ENCODE measurements at places on chromosomes 5 and 9. TPM values are rescaled to one million over a fixed set of nuclear protein-coding genes. Genes with fewer than 3 reads are reported as not detected.

Gene PHF24
- 0.15 TPM for polyA plus RNA-seq

Gene DBH
- polyA plus RNA-seq = 2.3 TPM

GRCh38 chr5:83220331-83220730 is 143.0 kb downstream of the XRCC4 start:
- DNase-seq = no peak

GRCh38 chr5:119269061-119269944 is 86.5 kb upstream of the TNFAIP8 start:
- peak; percentile 18 for DNase-seq

Gene IFT74
- 50.1 TPM for polyA plus RNA-seq

DNA sequence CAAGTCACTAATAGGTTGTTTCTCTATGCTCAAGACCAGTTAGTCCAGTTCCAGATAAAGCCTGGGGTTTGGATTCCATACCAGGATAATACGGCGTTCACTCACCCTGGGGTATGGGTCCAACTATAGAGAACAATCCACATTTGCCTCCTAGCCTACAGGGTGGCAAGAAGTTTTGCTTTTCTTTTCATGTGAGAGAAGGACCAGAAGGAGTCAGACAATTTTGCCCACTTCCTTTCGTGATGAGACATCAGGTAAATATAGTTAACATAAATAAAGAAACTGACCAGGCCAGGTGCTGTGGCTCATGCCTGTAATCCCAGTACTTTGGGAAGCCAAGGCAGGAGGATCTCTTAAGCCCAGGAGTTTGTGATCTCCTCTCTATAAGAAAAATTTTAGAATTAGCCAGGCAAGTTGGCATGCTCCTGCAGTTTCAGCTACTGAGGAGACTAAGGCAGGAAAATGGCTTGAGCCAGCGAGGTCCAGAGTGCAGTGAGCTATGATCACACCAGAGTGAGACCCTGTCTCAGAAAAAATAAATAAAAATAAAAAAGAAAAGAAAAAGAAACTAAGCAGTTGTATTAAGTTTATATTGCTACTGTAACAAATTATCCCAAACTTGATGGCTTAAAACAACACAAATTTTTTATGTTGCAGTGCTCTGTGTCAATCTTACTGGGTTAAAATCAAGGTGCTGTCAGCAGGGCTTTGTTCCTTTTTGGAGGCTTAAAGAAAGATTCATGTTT is 7.5 kb upstream of the REEP5 start:
- no peak for DNase-seq

Gene ADAMTSL1
- polyA plus RNA-seq = 93.0 TPM

Gene TRAF1
- polyA plus RNA-seq = 4.4 TPM

DNA sequence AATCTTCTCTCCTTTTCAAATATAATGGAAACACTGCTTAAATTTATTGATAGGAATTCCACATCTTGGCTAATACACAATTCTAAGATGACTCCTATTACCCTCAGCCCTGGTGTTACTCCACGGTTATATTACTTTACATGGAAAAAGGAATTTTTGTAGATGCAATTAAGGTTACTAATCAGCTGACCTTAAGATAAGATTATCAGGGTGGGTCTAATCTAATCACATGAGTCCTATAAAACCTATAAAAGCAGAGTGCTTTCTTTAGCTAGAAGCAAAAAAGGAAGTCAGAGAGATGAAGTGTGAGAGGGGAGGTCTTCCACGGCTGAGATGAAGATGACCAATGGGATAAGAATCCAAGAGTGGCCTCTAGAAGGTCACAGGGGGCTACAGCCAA is 268.6 kb downstream of the PDE4D start:
- no peak for DNase-seq

DNA sequence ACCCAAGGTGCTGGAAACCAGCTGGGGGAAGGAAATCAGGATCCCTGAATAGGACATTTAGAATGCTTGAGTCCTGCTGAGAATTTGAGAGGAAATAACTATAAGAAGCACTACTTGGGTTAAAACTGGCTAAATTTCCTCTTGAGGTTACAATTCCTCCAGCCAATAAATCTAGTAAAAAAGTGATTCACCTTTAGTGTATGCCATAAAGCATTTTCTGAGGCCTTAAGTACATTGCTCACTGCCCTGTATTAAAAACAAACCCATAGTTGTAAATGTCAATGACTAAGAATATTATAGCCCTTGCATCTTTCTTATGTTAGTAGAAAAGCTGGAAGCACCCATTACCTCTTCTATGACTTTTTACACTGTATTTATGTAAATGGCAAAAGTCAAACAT is 634.7 kb upstream of the ARRDC3 start:
- no peak for DNase-seq

DNA sequence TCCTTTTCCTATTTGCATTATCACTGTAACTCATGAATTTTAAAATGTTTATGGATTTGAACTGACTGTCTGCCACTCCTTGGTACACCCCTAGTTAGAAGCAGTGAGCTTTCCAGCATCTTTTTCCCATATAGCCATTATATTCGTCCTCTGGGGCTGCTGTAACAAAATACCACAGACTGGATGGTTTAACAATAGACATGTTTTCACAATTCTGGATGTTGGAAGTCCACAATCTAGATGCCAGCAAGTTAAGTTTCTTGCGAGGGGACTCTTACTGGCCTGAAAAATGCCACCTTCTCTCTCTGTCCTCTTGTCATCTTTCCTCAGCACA is 530.0 kb downstream of the SEMA5A start:
- DNase-seq = no peak

Gene SPINK7
- 1.1 TPM for polyA plus RNA-seq

DNA sequence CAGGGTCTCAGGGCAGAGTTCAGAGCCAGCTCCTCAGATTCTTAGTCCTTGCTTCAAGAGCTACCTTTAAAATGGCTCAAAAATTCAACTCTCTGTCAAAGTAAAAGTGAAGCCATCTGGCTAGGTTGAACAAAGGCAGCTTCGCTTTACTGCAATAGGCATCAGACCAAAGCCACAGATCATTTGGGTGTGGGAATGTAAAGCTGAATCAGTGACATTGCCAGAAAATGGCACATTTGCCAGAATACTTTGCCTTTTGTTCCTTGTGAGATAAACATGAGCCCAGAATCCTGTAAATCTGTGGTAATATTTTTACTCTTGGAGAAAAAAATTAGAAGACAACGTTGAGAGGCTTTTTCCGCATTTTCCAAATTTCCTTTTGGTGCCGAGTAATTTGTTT is 210.5 kb downstream of the PALM2AKAP2 start:
- DNase-seq = no peak

DNA sequence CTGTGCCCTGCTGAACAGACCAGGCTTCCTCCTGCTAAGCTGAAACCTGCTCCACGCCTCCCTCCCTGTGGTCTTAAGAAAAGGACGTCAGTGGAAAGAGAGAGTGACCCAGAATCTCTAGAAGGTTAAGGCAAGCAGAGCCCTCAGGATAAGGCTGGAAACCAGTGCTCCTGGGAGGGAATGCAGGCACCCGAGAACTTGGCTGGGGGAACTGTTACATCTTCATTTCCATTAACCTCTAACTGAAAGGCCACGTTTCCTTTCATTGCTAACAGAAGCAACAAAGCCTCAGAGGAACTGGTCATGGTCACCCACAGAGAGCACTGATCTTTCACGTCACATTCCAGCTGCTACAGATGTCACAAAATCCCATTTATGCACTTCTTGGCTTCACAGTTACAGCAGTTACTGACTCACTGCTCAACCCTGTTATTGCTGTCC is 26.1 kb upstream of the AKNA start:
- DNase-seq = no peak

Gene FAM163B
- polyA plus RNA-seq = 0.42 TPM

DNA sequence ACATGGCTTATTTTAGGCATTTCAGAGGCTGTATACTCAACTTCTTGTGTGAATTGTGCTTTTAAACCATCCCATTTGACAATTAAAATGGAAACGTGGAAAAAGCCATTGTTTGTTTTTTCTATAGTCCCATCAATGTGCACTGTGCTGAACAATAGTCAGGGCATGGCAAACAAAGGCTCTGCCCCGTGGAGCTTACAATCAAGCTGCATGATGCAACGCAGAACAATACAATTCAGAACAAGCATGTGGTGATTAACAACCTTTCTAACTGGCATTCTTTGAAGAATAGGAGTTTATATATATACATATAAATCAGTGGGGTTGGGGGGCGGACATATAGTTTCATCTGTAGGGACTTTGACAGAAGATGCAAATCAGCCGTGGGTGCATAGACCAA is 2125.4 kb upstream of the WWC1 start:
- DNase-seq = no peak

GRCh38 chr5:59367791-59368394 is 525.6 kb downstream of the PDE4D start:
- DNase-seq = no peak

DNA sequence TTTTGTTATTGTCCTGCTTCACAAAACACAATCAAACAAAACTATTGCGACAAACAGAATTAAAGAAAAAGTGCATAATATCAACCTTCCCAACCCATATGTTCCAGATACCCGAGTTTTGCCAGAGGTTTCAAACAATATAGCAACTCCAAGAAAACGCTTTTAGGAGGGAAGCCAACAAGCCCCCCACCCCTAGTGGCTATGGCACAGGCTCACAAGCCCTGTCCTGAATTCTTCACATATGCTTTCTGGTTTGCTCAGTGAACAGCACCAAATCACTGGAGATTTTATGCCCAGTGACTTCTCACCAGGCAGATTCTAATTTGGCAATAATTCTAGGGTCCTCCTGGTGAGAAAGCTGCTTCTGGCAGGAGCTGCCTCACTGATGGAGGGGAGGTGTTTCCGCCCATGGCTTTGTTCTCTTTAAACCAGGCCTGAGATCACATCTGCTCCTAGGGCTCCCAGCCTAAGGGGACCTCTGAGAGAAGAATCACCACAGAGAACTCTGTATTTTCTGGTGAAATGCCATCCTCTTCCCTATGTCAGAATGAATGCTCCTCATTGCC is 1982.4 kb downstream of the EFNA5 start:
- no peak for DNase-seq

- no peak for DNase-seq
Observed at GRCh38 chr9:106897751-106898150, 34.8 kb downstream of the ZNF462 start.

DNA sequence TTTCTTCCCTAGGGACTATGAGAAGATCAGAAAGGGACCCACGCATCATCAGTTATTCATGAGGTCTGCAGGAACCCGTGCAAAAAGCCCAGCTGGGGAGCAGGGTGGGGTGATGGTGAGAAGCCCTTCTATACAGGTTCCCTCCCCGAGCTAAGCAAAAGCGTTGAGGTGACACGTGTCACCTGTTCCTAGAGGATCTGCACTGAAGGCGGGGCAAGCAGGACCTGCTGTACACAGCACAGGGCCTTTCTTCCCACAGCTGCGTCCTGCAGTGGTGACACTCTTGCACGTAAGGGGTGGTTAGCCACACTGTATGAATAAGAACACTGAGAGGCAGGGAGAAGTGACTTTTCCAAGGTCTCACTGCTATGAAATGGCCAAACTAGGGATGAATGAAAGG is 37.2 kb upstream of the SH3PXD2B start:
- DNase-seq = no peak

Gene DIMT1
- 43.9 TPM for polyA plus RNA-seq

GRCh38 chr9:37998881-37999587 is 70.0 kb downstream of the SHB start:
- no peak for DNase-seq

- DNase-seq = no peak
Observed at GRCh38 chr5:67047160-67047559, 149.4 kb downstream of the CD180 start.

GRCh38 chr5:143051244-143052058 is 281.3 kb downstream of the ARHGAP26 start:
- DNase-seq = peak; percentile 53

GRCh38 chr5:61333321-61333953 is 1.4 kb downstream of the ZSWIM6 start:
- DNase-seq = no peak

GRCh38 chr9:23826120-23826629 is at the start of gene ELAVL2:
ELAVL2 (minus strand) TSS chr9:23826240; CDS start chr9:23762234, 64,006 bp downstream.
- DNase-seq = peak; percentile 86

Gene MARCOL
- not detected for polyA plus RNA-seq

- DNase-seq = no peak
Observed at GRCh38 chr5:1669276-1670155, 130.1 kb downstream of the MRPL36 start.

Gene EGFLAM
- polyA plus RNA-seq = 21.1 TPM

DNA sequence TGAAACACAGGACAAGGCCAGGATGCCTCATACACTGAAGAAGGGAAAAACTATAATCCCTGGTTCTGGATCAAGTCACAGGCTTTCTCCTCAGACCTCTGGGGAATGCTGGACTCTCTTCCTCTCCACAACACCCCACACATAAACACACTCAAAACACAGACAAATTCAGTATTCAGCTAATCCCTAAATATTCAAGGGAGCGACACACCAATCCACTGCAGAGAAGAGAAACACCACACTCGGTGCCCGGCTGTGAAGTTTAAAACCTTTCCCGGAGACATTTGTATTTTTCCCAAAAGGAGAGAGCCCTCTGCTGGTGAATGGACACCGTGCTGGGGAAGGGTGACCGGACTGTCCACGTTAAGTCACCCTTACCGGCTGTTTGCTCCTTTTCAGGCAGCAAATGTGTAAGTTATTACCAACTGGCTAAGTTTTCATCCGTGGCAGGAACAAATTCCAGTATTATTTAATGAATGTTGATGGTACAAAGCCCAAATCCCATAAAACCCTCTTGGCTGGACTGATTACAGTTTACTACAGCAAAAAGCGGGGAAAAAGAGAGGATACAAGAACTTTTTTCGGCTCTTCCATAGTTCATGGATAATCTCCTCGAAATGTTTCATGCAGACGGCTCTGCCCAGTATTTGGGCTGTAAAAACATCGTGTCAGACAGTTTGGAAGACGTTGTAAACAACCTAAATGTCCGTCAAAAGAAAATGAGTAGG is 130.9 kb upstream of the SLC30A5 start:
- DNase-seq = peak; percentile 65

DNA sequence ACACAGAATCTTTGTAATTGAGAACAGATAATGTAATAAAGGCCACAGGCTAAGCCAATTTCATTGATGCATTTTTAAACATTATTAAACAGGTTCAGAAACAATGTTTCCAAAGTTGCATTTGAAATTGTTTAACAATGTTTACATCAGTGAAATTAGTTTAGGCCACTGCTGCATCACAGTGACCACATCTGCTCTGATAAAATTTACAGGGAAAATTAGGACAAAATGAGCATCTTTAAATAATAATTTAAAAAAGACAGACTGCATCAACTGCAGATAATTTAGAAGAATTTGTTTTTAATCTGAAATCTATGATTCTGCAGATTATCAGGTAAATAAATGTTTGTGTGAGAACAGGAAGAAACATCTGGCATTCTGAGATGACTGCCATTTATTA is 420.4 kb downstream of the BNC2 start:
- DNase-seq = no peak

DNA sequence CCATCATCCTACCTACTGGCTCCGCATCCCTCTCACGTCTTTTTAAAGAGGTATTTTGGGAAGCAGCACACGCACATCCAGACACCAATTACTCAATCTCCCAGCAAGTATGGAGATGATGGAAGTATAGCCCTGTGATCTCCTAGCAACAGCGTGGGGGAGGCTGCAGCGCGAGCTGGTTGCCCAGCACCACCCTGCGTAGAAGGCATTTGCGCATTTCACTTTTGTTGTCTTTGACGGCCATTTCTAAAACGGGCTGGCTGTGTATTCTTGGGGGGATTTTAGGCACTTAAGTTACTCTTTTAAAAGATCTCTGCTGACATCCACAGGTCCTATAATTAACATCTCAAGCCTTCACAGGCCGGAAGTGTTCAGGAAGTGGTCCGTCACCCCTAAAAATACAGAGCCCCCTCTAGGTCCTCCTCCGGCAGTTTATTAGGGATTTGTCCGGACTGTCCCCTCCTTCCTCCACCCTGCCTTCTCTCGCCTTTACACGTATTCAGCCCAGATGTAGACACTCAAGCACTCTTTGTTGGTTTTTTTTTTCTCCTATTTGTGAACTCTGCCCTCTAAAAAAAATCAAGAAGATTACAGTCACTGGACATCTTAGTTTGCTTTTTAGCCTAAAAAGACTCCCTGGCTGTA is 371.4 kb downstream of the NTRK2 start:
- DNase-seq = no peak
